Brain microvascular endothelial cell (primary cell): ENCODE measurements at places on chromosomes 1 and 21.

DNA sequence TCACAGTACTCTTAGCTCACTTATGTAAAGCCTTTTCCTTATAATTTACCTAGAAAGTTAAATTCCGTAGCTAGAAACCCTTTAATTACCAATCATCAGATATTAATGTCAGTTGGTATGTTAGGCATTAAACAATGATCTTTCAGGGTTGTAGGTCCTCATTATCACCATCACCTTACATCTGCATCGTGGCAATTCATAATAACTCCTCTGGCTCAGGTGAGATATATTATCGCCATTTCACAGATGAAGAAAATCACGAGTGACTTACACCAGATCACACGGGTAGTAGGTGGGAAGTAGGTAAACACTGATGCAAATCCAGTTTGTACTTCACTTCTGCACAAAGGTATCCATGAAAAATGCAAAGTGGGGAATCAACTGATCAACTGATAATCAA is 639 bp downstream of the NUP133 start:
- no peak for DNase-seq

GRCh38 chr1:14572861-14573260 is 25.6 kb upstream of the KAZN start:
- DNase-seq: no peak

DNA sequence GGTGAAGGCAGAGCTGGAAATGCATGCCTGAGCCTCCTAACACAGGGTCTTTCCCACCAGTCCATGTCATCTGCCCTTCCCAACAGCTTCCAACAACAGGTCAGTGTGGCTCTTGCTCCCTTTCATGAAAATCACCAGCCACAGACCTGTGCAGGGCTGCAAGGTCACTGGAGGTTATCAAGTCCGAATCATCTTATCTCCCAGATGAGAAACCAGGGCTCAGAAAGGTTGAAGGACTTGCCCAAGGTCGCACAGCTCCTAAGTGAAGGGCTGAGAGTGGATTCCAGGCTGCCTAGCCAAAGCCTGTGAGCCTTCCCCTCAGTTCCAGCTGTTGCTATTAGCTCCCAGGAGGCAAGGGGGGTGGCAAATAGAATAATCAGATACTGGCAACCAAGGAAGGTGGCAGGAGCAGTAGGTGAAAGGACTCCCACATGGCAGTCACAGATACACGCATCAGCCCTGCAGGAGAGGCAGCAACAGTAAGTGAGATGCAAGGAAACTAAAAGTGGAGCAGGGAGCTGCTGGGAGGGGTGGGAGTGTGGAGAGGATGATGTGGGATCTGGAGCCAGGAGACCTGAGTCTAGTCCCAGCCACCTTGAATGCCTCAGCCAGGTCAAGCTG is 74.2 kb downstream of the SSBP3 start:
- no peak for DNase-seq

- no peak for DNase-seq
Observed at GRCh38 chr1:30733493-30733892, 10.1 kb upstream of the MATN1 start.

GRCh38 chr21:38590449-38591217 is 92.4 kb upstream of the ERG start:
- DNase-seq: no peak

GRCh38 chr1:44089371-44090048 is 29.1 kb upstream of the KLF17 start:
- DNase-seq: peak; percentile 31

DNA sequence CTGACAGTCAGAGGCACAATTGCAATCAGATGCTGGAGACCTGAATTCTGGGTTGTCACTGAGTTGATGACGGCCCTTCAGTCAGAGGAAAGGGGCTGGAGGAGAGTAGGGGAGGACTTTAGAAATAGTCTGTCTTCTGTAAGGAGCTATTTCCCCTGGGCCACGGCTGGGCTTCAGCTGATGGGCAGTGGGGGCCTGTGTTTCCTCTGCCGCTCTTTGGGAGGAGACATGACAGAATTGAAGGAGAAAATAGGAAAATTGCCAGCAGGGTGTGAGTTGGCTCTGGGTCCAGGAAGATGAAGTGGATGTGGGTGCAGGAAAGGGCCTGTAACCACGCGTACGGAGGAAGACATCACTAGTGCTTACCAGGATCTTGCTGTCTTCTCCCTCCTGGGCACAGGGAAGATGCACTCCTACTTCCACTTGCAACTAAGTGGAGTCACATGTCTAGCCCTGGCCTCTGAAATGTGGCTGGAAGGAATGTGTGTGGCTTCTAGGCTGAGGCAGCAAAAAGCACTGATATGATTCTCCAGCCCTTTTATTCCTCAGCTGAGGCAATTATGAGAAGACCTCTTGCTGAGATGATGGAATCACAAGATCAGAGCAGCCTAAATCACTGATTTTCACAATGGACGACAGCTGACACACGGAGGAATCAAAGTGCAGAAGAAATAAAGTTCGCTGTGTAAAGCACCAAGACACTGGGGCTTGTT is 250.0 kb downstream of the GRIK3 start:
- DNase-seq: no peak

GRCh38 chr1:94562519-94563260 is 21.1 kb upstream of the F3 start:
- DNase-seq: no peak

DNA sequence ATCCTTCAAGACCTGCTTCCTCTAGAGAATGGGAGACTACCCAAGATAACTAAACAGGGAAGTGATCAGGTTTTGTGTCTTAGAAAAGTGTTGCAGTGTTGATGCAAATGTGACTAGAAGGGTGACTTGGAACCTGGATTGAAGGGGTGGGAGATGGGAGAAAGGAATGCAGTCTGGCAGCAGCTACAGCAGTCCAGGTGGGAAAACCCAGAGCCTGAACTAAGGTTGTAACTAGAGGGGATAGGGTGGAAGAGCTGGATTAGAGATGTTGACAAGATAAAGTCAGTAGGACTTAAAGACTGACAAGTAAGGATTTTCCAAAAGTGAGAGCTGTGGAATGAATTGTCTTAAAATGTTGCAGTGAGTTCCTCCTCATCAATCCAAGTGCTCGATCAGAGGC is 7.1 kb upstream of the SHISA4 start:
- no peak for DNase-seq

DNA sequence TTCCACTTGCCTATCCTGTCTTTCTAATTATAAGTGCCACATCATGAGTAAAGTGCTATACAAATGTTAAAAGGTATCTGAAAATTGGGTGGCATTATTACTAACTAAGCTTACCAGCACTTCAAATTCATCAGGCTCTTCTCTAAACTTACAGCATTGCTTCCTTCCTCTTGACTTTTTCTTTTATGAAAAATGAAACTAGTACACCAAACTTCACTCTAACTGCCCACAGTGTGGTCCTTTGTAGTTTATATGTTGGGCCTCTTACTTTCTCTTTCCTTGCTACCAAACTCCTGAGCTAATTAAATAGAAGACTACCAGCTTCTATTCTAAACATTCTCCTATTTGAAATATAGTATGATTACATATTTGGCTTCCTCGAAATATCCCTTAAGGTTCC is 81.8 kb downstream of the NOTCH2 start:
- DNase-seq: no peak

DNA sequence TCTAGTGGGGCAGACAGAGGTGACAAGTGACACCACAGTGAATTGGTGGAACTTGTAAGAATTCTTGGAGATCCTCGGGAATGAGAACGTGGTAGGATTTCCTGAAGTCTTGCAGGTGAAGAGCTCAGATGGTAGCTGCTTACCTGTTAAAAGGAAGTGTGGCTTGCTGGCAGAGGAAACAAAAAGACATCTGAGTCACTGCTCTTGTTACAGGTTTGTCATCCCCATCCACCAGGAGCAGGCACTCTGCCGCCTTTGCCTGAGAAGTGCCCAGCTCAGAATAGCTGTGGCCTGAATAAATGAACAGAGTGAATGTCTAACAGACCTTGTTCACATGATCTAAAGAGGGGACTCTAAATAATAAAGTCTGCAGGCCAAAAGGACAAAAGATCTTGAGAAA is 12.3 kb upstream of the ZSCAN20 start:
- DNase-seq: no peak

- peak; percentile 43 for DNase-seq
Observed at GRCh38 chr1:97270508-97271307, 549.1 kb downstream of the PTBP2 start.

DNA sequence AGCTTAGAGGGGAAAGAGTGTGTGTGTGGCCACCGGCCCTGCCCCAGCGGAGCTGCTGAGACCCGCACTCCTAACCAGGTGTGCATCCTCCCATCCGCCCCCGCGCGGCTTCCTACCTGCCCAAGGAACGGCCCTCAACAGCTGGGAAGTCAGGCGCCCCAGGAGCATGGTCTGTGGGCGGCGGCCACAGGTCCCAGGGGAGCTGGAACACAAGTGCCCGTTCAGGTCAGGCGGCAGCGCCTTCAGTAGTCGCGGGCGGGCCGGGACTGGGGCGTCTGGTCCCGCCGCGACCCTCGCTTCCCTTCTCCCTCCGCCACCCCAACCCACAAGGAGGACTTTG is 448 bp downstream of the AURKAIP1 start:
- no peak for DNase-seq

GRCh38 chr1:56573311-56573710 is 6.1 kb downstream of the PLPP3 start:
- no peak for DNase-seq

DNA sequence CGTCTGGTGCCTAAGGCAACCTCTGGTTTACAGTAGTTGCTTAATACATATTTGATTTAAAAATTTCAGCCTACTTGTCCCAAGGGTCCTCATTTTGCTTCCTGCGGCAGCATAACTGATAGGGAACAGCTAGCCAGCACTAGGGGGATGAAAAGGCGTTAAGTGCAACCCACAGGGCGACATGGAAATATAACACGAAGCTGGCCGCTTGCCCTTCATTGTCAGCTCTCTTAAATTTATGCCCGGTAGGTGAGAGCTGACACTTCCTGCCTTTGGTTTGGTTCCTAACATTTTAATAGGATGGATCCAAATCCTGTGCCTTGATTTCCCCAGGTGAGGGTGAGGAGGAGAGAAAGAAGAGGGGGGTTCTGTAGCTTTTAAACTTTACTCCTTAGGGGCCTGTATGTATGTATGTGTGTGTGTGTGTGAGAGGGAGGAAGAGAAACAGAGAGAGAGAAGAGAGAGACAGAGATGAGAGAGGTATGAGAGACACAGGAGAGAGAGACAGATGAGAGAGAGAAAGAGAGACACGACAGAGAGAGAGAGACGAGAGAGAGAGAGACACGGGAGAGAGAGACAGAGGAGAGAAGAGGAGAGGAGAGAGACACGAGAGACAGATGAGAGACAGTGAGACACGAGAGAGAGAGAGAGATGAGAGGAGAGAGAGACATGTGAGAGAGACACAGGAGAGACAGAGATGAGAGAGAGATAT is 938 bp upstream of the ACTN2 start:
- no peak for DNase-seq

- no peak for DNase-seq
Observed at GRCh38 chr1:228684607-228685006, 50.7 kb upstream of the RHOU start.

- DNase-seq: peak; percentile 80
Observed at GRCh38 chr1:51622455-51622913, 5.6 kb downstream of the OSBPL9 start.

- DNase-seq: no peak
Observed at GRCh38 chr1:208098773-208099172, 145.4 kb downstream of the PLXNA2 start.

- DNase-seq: no peak
Observed at GRCh38 chr1:19817160-19817559, 2.1 kb upstream of the RNF186 start.

DNA sequence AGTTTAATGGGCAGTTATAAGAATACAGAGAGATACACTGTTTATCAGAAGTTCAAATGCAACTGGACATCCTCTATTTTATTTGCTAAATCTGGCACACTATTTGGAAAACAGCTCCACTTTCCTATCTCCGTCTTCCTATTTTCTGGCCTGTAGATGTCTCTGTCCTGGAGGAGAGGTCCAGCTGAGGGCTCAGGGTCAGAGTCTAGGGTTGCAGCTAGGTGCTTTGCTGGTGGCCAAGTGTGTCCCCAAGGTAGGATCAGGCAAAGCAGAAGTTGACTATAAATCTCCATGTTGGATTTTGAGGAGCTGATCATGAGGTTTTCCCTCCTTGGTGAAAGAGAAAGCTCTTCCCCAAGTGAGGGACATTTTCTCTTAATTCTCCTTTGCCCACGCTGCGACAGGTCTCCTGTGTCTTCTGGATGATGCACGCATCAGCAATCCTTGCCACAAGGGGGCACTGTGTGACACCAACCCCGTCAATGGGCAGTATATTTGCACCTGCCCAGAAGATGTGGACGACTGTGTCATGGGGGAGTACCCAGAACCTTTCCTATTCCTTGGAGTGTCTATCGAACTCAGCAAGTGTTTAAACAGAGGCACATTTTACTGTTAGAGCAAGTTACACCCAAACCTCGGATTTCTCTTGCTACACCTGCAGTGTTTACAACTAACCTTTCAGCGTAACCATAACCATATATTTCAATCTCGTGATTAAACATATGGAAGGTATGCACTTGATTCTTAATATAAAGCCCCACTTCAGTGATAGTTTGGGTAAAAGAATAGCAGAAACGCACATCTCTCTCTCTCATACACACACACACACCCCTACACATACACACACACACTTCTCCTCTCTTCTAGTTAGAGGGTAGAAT is 10.2 kb downstream of the ADAM30 start:
- DNase-seq: peak; percentile 53

GRCh38 chr1:41419584-41420295 is 58.5 kb downstream of the FOXO6 start:
- no peak for DNase-seq

GRCh38 chr1:17572264-17572985 is 32.9 kb downstream of the ARHGEF10L start:
- DNase-seq: no peak

DNA sequence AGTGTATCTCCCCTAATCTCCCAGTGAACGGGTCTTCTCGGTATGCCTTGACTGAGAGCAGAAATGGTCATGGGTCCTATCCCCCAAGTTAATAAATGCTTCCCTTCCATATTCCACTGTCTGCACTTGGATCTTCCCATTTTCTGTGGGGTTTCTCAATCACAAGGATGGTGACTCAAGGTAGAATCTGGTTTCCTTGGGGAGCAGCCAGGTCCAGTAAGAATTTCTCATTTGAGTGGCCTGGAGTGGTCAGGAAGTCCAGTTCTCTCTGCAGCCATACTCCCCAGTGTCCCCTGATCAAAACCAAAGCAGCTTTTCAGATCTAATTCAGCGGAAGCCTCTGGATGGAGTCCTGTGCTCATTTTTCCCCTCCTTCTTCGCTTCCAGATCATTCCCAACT is 14.8 kb upstream of the SLC27A3 start:
- no peak for DNase-seq

GRCh38 chr1:100883963-100884362 is 10.7 kb downstream of the EXTL2 start:
- peak; percentile 68 for DNase-seq
